ENCODE measurements at places on chromosomes 16 and 17.

DNA sequence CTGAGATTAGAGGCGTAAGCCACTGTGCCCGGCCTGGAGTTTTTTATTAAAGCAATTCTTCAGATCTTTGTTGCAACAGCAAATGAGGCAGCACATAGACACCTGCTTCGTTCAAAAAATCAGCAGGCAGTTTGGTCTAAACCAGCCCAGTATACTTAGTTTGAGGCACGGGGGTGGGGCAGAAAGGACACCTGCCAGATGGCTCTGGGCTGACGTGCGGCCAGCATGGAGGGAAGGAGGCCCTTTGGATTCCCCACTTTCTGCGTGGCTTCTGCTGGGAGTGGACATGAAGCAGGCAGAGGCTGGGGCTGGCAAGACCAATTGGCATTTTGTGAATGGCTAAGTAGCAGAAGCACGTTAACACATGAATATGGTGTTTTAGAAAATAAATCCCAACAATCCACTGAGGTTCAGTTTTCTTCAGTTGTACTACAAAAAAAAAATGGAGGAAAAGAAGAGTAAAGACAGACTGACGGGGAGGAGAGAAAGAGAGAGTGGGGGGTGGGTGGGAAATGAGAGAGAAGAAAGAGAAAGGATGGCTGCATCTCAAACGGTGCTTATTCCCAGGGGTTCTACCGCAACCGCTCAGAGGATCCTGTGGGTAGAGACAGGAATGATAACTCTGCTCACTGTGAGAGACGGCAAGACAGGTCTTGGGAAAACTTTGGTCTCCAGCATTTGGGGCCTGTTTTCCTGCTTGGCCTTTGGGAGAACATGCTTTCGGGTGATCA, 16.3 kb downstream of the C16orf46 start:
- peak; percentile 14 for DNase-seq

GRCh38 chr17:72514891-72515290, 394.1 kb downstream of the SOX9 start:
- peak; percentile 60 for DNase-seq

DNA sequence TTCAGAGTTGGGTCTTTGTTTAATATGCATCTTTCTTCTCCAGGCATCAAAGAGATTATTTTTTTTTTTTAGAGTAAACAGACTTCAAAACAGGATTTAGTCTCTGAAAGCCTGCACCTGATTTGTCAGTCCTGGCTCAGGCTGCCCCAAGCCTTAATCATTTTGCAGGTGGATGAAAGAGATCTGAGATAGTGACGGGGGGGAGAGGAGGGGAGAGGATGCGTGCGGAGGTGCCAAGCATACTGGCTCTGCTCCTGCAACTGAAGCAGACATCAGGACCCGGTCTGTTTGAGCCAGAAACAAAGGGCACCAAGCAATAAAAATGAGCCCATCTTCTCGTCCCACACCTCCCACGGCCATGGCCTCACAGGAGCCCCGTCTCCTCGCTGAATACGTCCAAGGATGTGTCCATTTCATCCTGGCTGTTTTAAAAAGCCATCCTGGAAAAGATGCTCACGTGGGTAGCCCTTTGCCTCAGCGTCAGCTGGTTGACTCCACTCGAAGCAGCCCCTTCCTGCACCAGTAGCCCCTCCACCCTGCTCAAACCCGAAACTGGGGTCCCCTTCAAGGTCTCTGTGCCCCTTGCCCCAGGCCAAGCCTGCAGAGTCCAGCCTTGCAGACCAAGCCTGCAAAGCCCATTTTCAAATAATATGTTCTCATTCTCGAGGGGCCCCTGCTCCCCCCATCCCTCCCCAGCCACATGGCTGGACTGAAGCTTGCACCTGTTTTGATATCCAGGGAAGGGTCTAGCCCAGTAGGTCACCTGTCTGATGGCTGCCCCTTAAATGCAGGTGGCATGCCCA, 84.8 kb upstream of the TNRC6C start:
- DNase-seq, result no peak

DNA sequence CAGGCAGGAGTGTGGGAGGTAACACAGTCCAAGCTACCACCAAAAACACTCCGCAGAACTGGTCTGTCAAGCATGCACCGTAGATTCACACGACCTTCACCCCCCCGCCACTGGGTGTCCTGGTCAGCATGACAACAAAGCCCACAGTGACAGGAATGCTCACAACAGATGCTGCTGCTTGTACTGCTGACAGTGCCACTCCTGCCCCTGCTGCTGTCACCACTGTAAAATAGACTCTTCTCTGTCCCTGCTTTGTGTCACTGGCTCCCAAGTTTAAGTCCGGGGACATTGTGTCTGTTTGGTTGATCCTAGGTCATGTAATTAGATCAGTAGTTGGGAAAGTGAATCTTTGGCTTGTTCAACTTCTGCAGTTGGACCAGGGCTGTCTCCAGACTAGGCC, 7.0 kb upstream of the ODF4 start:
- DNase-seq, result no peak

GRCh38 chr17:72590382-72590781, 469.6 kb downstream of the SOX9 start:
- no peak for DNase-seq

- DNase-seq, result no peak
These were observed 99.2 kb downstream of the GOSR1 start for GRCh38 chr17:30576326-30576861.

DNA sequence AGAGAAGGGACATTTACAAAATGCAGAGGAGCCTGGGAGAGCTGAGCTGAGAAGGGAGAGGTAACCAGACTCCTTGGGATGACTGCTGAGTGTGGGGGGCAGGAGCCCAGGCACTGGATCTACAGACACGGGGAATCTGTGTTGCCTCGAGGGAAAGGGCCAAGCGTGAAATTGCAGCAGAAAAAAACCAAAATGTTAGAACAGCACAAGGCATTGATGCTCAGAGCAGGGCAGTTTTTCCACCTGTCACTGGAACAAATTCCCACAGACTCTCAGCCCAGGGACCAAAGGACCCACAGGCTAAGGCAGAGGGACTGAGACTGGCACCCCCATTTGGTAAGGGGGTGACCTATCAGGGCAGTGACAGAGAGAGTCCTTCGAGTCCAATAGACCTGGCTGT, 2.0 kb downstream of the PITPNM3 start:
- DNase-seq, result no peak

Data from cerebellar nuclear complex (tissue), 1 donor.